ENCODE measurements at places on chromosomes 1 and 21.

GRCh38 chr1:53305650-53306049, 22.2 kb downstream of the LRP8 start:
- no peak for DNase-seq

DNA sequence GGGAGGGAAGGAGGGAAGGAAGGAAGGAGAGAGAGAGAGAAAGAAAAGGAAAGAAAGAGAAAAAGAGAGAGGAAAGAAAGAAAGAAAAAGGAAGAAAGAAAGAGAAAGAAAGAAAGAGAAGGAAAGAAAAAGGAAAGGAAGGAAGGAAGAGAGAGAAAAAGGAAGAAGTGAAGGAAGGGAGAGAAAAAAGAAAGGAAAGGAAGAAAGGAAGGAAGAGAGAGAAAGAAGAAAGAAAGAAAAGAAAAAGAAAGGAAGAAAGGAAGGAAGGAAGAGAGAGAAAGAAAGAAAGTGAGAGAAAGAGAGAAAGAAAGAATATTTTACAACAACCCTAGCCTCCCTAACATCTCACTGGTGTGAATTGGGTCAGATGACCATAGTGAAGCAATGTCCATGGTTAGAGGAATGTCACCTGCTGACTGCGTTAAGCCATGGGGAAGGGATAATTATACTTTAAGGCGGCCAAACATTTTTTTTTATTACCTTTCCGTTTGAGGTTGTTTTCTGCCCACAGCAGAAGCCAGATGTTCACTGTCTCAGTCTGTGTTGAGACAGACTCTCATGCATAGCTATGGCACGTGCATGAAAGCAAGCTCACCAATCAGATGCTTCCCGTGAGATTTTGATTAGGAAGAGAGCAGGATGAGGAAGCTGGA, 76.4 kb downstream of the SNRPE start:
- DNase-seq = no peak

DNA sequence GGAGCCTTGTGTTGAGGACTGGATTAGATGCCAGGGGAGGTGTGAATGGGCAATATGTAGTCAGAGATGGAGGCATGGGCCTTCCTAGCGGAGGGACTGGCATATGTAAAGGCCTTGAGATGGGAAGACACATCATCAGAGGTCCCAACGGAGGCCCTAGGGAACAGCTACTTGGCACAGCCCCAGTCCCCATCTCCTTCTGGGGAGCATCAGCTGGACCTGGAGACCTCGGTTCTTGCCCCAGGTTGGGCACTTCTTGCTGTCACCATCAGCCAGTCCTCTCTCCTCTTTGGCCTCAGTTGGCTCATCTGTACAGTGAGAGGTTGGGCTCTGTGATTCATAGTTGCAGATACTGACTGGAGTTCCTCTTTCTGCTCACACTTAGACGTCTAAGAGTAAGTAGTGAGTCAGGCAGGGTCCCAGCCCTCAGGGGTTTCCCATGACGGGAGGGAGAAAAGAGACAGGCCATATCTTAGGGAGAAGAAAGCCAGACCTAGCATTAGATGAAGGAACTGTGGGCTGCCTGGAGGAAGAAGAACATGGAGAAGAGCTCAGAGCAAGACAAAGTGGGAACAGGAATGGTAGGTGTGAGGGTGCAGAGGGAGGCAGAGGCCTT, 3.4 kb upstream of the MARCKSL1 start:
- no peak for DNase-seq

DNA sequence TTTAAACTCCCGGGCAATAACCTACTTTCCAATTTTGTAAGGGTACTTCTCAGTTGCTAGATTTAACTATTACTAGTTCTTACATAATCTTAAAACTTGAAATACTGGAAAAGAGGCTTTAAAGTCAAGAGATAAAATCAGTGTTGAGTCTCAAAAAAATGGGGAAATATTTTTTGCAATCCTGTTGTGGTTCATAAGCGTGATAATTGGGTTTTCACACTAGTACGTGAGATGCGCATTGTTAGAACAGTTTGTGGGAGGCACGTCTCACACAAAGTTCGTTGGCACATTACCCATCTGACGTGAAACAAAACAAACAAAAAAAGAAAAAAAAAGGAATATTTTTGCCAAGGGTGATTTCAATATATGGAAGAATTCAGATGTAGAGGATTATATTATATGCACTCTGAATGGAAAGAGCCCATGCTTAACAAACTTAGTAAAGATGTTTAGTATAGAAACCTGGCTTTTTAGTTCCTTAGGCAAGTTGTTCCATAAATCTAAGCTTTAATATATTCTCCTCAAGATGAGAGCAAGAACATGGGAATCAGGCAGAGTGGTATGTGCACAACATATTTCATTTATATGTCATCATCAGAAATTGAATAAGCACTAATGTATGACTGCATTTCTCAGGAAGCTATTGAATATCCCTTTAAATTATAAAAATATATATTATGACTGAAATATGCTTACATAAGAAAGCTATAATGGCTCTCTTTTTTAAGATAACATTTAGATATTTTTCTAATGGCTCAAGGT, 73.9 kb upstream of the TNFSF4 start:
- DNase-seq = no peak

- DNase-seq = no peak
These were observed 81.5 kb downstream of the SELENOF start for GRCh38 chr1:86832433-86832832.

DNA sequence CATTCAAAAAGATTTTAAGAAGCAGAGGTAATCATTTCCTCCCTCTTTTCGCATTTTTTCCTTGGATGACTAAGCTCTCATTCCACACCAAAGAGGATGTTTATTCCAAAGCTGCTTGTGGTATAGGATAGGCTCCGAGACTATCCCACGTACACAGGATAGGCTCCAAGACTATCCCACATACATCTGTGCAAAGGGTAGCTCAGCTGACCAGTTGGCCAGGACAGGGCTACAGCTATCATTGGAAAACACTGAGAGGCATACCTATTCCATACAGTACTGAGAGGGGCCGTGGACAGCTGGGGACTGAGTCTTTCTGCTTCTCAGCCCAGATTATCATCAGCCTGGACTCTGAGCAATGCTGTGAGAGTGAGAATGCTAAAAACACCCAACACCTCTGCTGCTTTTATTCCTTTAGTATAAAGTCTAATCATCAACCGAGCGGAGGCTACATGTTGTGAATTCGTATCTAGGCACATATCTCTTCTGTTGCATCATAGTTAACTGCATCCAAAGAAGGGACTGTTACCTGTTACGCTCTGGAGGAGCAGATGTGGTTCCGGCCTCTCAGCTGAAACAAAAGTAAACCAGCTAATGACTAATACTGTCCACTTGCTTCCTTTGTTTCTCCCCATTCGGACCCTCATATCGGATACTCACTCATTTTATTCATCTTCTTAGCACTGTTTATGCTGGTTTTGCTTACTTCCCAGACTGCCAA, 141.0 kb downstream of the TNFSF18 start:
- no peak for DNase-seq

DNA sequence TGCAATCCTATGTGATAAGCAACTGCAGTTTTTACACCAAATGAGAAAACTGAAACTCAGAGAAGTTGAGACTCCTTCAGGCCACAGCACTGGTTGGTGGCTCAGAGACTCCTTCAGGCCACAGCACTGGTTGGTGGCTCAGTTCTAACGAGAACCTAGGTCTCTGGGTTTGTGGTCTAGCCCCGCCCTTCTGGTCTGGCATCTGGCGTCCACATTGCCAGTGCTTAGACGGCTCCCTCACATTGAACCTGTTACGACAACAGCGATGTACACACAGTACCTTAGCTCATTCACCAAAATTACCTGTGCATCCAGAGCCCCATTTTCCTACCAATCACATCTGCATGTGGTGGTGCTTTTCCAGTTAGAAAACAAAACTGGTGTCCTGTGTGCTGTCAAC, 66.1 kb downstream of the NID1 start:
- DNase-seq = no peak

GRCh38 chr21:14120091-14120734, 90.5 kb downstream of the LIPI start:
- peak; percentile 12 for DNase-seq

- no peak for DNase-seq
These were observed 53.1 kb downstream of the SLC9C2 start for GRCh38 chr1:173549813-173550212.
